ENCODE measurements at places on chromosomes 13 and 19. TPM values are rescaled to one million over a fixed set of nuclear protein-coding genes. Genes with fewer than 3 reads are reported as not detected.

Gene IGFL1
- total RNA-seq: 3.1 TPM

Gene KRTDAP
- not detected for total RNA-seq

Gene PGLYRP1
- not detected for total RNA-seq

Gene KIR3DL2
- not detected for total RNA-seq

Gene CCDC97
- total RNA-seq: 41.7 TPM

Gene ZNF560
- total RNA-seq: not detected

Gene UPF3A
- total RNA-seq: 33.9 TPM

Gene DENND1C
- 0.30 TPM for total RNA-seq

Gene EMC10
- 154 TPM for total RNA-seq

Gene MEDAG
- total RNA-seq: 0.23 TPM

Gene FDX2
- 29.0 TPM for total RNA-seq

Gene CALM3
- total RNA-seq: 250 TPM

Gene CBLC
- not detected for total RNA-seq

Gene LYPD5
- not detected for total RNA-seq

Gene CPAMD8
- total RNA-seq: not detected

Gene CADM4
- total RNA-seq: 10.0 TPM

Gene LILRB4
- not detected for total RNA-seq

Gene KIR3DL1
- total RNA-seq: not detected

Gene TEX26
- not detected for total RNA-seq

Gene NLRP7
- total RNA-seq: not detected

Gene PSG11
- 0.15 TPM for total RNA-seq

Gene ZNF772
- total RNA-seq: 1.3 TPM

Gene FGF22
- total RNA-seq: 0.95 TPM

Gene TMIGD2
- not detected for total RNA-seq

Gene GDF15
- 66.7 TPM for total RNA-seq

Gene ZNF99
- total RNA-seq: not detected

Gene CA11
- total RNA-seq: 9.7 TPM

Gene SHD
- total RNA-seq: not detected

Gene SULT2A1
- not detected for total RNA-seq

Gene C19orf67
- not detected for total RNA-seq

Gene NLRP11
- total RNA-seq: not detected

Gene ZIC5
- total RNA-seq: 3.5 TPM

Gene MAST3
- total RNA-seq: 2.2 TPM

Gene CILP2
- total RNA-seq: 0.22 TPM

Gene NAPA
- total RNA-seq: 79.9 TPM

Gene CFD
- 23.6 TPM for total RNA-seq

Gene PRTN3
- total RNA-seq: 0.29 TPM

Gene SIGLECL1
- not detected for total RNA-seq

Gene FAM83E
- not detected for total RNA-seq

Gene ITM2B
- total RNA-seq: 178 TPM

Gene IFI30
- total RNA-seq: 10.4 TPM
